ENCODE measurements at places on chromosomes 2 and 18.

GRCh38 chr2:45909677-45910191, 258.3 kb downstream of the PRKCE start:
- no peak for DNase-seq

DNA sequence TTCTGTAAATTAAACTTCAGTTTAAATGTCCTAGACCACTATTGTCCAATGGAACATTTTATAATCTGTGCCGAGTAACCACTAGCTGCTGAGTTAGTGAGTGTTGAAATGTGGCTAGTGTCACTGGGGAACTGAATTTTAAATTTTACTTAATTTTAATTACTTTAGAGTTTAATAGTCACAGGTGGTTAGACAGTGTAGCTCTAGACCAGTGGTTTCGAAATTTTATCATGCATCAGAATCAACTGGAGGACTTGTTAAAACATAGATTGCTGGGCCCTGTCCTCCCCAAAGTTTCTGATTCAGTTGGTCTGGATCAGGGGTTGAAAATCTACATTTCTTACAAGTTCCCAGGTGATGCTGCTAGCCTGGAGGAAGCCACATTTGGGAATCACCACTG, 110.4 kb downstream of the FMNL2 start:
- DNase-seq: no peak

DNA sequence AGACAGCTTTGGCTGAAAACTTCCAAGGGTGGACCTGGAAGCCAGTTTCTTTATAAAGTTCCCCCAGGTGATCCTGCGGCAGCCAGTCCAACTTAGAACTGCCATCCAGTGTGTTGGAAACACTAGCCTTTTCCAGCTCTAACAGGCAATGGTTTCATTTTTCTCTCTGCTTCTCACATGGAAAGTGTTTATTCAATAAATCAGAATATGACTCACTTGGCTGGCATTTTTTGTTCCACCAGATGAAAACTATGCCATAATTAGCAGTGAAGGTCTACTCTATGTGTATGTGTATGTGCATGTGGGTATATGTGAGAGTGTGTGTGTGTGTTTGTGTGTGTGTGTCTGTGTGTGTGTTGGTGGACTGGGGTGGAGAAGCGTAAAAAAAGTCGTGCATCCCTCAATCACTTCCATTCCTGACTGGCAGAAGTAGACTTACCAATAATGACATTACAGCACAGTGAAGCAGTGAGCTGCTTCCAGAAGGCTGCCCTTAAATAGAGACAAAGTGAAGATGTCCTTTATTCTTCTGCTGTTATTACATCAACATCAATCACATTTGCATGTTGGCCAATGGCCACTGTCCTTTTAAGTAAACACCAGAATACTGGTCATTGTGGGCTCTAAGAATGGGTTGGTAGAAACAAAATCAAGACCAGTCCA, 90.9 kb upstream of the SETBP1 start:
- DNase-seq: no peak

DNA sequence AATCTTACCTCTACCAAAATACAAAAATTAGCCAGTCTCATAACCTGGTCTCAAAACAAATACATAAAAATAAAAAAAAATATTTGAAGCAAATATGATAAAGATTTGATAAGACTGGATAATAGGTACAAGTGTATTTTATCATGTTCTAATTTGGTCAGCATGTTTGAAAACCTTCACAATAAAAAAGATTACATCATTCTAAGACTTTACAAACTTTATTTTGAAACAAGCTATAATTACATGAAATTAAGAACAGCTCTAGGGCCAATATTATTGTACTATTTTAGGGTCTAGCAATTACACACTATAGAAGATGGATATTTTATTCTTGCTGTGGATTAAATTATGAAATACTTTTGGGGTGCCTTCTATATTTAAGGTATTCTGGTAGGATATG, 29.4 kb upstream of the MCM6 start:
- no peak for DNase-seq

- DNase-seq: no peak
Measured at GRCh38 chr18:21331065-21331464, 89.0 kb downstream of the GREB1L start.

- DNase-seq: no peak
Measured at GRCh38 chr2:201859949-201860348, 53.6 kb downstream of the CDK15 start.

- no peak for DNase-seq
Measured at GRCh38 chr2:158724803-158725381, 70.2 kb upstream of the DAPL1 start.

GRCh38 chr2:128818704-128819491, 500.2 kb upstream of the HS6ST1 start:
- no peak for DNase-seq

DNA sequence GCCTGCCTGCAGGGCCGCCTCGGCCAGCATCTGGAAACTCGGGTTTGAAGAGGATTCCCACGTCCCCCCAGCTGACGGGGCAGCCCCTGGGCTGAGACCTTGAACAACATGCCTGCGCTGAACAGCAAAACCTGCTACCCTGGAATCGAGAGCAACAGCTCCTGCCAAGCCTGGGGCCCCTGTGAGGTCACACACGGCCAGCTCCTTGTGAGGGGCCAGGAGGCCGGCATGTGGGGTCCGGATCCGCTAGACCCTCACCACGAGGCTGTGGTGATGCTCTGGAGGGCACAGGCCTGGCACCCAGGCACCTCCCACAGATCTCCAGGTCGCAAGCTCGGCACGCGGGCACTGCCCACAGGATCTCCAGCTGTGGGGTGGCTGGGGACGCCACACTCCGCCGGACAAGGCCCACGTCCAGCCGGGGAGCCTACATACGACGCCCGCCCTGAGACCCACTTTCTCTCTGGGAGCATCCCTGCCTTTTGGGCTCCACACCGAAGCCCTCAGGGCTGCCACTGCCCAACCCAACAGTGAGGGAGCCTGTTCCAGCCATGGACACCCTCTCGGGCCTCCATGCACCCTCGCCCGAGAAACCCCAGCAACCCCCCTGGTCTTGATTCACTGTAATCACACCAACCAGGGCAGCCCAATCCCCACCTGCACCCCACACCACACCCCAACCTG, 34.1 kb downstream of the SLC66A2 start:
- DNase-seq: no peak

Measured in nephron progenitor cell (in vitro differentiated cells).